NCI-H524 treated with DMSO at 0.1 percent for 48 hours (cell line): ENCODE measurements at places on chromosomes 6 and 20.

- no peak for DNase-seq
Measured at GRCh38 chr6:20242397-20242796, 30.1 kb upstream of the MBOAT1 start.

DNA sequence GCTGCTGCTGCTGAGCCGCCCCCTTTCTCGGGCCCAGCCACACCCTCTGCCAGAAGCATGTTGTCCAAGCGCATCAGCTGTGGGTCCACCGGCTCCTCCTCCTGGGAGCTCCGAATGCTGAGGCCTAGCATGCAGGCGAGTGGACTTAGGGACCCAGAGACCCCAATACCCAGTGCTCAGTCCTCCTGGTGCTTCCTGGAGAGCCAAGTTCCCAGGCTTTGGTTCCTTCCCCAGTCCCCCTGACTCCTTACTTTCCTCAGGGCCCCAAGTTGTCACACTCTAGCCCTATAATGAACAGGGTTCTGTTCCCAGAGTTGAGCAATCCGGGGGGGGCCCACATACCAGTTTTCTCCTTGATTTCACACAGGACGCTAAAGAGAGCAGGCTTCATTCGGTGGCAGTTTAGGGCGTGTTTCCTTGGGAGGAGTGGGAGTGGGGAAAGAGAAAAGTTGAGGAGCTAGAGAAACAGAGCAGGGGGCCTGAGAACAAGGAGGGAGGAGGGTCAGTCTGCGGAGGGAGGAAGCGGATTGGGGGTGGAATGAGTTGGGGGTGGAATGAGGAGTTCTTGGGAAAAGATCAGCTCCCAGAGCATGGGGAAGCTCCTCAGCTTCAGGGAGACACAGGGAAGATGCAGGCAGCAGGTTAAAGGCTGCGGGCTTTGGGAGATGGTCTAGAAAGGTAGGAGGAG, 1.5 kb downstream of the PBX2 start:
- DNase-seq: no peak

DNA sequence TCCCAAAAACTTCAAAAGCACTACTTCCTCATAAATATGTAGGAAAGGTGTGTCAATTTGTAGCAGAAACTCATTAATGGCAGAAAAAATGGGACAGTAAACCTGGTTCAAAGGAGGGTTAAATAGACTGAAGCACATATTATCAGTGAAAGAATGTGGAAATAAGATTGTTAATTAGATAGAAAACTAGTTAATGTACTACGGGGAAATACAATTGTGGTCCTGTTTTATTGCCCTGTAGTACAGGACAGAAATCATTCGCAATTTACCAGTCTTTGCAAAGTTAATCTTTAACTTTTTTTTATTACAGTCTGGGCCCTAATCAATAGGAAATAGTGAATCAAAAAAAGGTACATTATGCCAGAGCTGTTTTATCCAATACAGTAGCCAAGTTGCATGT, 82.0 kb upstream of the PAK5 start:
- no peak for DNase-seq

DNA sequence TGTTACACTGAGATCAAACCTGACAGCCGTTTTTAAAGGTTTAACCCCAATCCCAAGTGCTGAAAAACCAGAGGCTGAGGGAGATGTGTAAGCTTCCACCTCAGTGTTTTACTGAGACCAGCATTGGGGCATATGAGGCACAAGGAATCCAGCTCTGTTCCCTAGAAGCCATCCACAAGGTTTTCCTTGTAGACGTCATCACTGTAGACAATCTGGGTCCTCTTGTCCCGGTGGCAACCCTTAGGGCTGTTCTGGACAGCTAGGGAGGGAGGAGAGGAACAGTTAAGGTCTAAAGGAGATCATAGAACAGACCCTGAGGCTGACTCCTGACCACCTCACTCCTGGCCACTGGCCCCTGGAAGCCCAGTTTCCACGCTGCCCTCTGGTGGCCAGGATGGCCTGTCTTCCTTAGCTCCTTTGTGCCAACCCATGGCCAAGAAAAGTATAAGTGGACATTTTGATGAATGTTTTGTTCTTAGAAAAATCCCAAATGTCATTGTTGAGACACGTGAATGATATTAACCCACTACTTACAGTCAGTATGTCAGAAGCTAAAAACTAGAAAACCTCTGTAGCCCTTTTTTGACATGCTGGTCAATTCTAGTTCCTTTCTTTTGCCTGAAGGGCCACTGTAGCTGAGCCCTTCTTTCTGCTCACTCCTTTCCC, 6.4 kb downstream of the CFB start:
- DNase-seq: no peak

- no peak for DNase-seq
Measured at GRCh38 chr6:13841936-13842335, 27.6 kb upstream of the MCUR1 start.

DNA sequence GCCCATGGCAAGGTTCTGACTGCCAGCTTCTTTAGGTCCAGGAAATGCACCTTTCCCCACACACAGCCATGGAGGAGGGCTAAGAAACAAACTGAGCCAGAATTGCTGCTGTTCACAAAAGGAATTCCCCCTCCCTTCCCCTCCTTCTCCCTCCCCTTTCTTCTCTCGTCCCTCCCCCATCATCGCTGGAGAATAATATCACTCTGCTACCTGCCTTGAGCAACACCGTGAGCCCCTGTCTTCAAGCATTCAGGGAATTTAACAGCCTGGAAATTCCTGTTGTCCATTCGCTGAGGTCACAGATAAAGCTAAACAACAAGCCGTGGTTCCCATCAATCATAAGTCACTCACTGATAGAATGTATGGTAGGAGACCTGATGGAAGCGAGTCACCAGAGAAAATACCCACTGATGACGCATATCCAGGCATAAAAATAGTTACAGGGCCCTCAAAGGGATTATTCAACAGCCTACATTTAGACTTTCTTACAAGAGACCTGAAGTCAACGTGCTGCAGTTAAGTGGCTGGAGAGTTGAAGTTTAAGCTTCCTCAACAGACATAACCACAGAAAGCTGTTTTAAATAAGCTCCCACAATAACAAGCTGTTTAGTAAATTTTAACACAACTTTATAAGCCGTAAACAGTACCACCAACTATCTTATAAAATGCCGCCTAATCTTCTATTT, 59.7 kb downstream of the HIVEP2 start:
- DNase-seq: no peak

- DNase-seq: peak; percentile 92
Measured at GRCh38 chr6:30672445-30673253, at the start of gene DHX16. TSS of gene DHX16 (minus strand) at chr6:30673006. CDS start at chr6:30672841, 165 bp downstream.

DNA sequence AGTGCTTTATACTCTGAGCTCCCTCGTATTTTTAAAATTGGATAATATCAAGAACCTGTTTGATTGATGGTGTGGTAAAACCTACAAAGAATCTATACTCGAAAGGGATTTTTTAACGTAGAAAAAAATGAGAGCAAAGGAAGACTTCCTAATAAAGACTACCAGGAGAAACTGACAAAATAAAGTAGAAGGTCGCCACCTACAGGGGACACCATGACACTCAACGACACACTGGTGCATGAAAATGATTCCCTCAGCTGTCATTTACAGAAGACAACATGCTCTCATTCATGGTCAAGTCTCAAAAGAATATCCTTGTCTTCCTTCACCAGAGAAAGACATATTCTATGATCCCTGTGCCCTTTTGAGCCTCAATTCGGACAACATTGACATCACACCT, 10.1 kb upstream of the NHSL1 start:
- no peak for DNase-seq

DNA sequence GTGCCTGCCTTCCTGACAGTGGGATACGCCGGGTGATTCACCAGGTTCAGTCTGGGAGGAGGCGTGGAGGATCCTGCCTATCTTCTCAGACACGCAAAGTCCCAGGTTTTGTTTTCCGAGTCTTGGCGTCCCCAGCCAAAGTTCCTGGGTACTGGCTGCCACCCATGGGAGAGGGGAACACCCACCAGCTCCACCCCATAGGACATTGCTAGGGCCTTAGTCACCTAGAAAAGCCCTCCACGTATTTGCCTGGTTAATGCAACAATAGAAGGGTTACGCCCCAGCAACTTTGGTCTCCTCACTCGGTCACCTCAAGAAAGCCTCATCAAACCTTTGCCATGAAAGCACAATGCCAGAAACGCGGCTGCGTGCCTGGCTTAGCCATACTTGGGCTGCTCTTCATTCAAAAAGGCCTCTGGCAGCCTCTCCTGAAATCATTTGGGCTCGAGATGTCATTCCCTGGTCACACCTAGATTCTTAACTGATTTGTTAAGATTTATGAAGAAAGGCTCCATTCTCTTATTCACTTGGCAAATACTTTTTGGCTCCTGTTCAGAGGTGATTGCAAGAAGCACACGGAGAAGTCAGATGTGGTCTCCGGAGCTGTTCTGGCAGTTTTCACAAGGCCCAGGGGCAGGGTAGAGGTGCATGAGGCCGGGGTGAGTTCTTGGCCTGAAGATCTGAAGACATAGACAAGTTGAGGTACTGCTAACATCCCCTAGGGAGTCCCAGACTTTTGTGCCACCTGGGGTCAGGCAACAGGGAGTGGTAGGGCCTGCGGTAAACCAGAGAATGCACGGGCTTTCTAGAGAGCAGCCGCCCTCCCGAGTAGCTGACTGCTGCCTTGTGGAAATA, 35.5 kb upstream of the ZNF133 start:
- no peak for DNase-seq

GRCh38 chr6:28638787-28639430, 113.2 kb downstream of the GPX5 start:
- DNase-seq: no peak

GRCh38 chr6:51529240-51529639, 558.2 kb downstream of the PKHD1 start:
- no peak for DNase-seq

GRCh38 chr6:67200626-67201403, 1434.3 kb upstream of the ADGRB3 start:
- no peak for DNase-seq

DNA sequence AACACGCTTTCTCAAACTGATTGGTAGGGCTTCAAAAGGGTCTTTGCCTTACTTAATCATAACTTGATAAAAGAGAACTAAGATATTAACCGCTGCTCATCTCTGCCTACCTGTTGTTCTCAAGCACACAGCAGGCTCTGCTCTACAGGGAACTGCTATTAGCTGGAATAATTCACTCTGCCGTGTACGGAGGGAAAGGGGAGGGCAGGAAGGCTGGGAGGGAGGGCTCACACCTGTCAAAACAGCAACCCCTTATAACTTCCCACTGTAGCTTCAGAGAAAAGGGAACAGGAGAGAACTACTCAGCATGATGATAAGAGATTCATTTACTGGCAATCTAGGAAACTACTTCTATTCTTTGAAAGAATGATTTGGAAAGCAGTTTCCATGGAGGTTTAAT, 75.1 kb downstream of the ZMYND8 start:
- no peak for DNase-seq

DNA sequence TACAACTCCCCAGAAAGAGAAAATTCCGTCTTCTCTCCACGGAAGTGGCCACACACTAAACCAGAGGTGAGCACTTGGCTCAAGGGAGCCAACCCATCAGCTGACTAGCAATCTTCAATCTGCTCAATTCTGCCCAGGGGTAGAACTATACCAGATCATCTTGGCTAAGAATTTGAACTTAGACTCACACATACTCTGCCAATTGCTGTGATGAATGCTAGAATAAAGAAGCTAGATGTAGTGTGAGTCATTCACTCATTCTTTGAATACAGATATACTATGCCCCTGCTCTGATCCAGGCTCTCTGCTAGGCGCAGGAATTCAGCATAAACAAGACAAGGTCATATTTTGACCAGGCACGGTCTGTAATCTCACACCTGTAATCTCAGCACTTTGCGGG, 147.9 kb upstream of the SHLD1 start:
- DNase-seq: no peak

DNA sequence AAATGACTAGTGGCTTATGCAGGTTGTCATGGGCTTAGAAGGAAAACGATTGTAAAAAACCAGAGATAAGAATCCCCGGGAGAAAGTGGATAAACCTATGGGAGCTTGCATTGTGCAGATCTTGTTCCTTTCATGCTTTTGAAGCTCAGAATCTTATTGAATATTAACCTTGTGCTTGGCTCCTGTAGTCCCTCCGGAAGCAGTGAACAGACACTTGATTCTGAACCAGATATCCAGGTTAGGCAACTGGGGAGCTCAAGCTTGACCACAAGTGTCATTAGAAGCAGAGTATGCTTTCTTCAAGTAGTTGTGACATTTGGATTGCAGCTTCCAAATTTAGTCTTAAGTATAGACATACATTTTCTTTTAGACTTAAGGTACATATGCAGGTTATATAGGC, 212.6 kb upstream of the MOCS1 start:
- DNase-seq: no peak

- DNase-seq: no peak
Measured at GRCh38 chr20:53202777-53203176, 230.6 kb downstream of the TSHZ2 start.

DNA sequence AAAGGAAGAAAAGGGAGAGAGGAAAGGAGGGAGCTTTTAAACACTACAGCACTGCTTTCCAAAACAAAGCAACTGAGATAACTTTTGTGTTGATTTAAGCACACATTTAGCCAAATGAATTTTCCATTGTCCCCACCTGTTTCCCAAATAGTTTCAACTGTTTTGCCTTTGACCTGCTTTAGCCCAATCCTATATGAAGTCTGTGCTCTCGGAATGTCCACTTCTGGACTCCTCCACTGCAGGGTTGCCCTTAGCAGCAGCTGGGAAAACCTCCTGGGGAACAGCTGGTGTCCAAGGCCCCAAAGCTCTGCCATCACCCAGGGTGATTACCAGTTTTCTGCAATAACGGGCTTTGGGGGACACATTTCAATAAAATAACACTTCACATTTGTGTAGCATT, 44.9 kb upstream of the PKHD1 start:
- DNase-seq: no peak

DNA sequence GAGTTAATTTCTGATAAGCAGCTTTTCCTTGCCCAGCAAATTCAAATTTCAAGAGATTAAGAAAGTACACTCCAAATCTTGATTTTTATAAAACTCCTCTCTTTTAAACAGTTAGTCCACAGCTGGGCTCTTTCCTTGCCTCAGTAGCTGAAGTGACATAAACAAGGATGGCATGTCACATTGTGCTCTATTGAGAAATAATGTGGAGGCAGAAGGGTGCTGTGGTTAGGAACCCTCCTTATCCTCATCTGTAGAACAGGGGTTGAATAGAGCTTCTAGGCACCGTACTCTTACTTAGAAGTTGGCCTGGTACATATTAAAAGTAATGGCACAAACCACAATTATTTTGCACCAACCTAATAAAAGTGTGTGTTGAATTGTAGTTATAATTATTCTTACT, 70.3 kb downstream of the RSPO3 start:
- DNase-seq: no peak

DNA sequence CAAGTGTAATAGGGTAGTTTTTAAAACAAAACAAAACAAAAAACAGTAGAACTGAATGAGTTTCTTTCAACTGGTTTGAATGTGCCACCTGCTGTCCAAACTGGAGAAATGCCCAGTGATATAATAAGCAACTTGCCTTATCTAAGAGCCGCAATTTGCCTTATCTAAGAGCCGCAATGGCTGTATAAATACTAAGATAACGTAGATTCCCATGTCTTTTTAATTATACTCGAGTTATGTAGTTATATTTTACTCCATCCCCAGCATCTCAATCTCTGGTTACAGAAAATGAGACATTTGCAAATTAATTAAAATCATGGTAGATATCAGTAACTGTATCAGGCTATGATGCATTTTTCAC, 67.2 kb downstream of the RPP40 start:
- no peak for DNase-seq

- DNase-seq: no peak
Measured at GRCh38 chr20:51473771-51474170, 68.7 kb downstream of the NFATC2 start.

GRCh38 chr6:45156075-45156474, 172.1 kb upstream of the RUNX2 start:
- DNase-seq: no peak
